ENCODE measurements at places on chromosomes 2 and 18. TPM values are rescaled to one million over a fixed set of nuclear protein-coding genes. Genes with fewer than 3 reads are reported as not detected.

The CROCC2 gene
- total RNA-seq = 0.05 TPM

DNA sequence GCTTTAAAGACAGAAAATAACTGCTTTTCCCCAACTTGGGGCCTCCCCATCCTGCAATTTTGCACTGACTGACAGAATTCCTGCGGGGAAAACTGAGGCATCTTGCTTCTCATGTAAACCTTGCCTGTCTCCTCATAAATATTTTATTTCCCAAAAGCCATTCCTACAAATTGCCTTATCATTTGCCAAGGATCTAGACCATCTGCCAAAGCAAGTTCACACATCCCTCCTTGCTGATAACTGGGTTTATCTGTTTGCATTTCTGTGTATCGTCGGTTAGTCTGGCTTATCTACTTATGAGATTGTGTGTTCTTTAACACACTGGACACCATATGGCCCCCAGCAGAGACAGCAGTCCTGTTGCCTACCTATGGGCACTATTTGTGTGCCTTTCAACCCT lies 3.0 kb upstream of the CNGA3 start:
- no peaks in the 10 kb centered on the region for H3K4me1 ChIP-seq
- no peak overlapping the region for H3K4me3 ChIP-seq
- peaks cover 35% of the 10 kb centered on the region for H3K27me3 ChIP-seq
- H3K27ac ChIP-seq = no peak overlapping the region
- H3K36me3 ChIP-seq = no peaks in the 10 kb centered on the region

GRCh38 chr18:78376046-78376445 lies 603.6 kb upstream of the SALL3 start:
- H3K4me3 ChIP-seq = no peak overlapping the region
- no peak overlapping the region for H3K27ac ChIP-seq
- DNase-seq = no peak
- no peaks in the 10 kb centered on the region for H3K4me1 ChIP-seq

DNA sequence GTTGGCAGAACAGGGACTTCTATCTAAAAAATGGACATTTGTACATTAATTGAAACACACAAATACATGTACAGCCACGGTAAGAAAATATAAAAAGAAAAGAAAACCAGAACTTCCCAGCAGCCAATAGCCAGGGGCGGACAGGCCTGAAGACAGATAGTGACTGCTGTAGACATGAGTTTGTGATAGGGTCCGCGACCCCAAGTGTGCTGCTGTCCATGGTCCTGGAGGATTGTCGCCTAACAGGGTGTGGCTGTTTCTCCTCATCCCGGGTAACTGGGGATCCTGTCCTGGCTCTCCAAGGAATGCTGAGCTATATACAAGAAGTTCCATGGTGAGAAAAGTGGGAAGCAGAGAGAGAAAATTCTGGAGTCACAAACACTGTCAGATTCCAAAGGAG lies 266.5 kb upstream of the SALL3 start:
- no peaks in the 10 kb centered on the region for H3K4me1 ChIP-seq
- no peak for DNase-seq
- H3K27ac ChIP-seq = no peak overlapping the region
- H3K27me3 ChIP-seq = no peaks in the 10 kb centered on the region
- no peaks in the 10 kb centered on the region for H3K36me3 ChIP-seq

- no peak for DNase-seq
- no peaks in the 10 kb centered on the region for H3K27me3 ChIP-seq
- H3K4me1 ChIP-seq = no peaks in the 10 kb centered on the region
- no peak overlapping the region for H3K4me3 ChIP-seq
- no peak overlapping the region for H3K27ac ChIP-seq
- H3K36me3 ChIP-seq = no peaks in the 10 kb centered on the region
Observed at GRCh38 chr2:150586858-150587257, 99.4 kb upstream of the RND3 start.

DNA sequence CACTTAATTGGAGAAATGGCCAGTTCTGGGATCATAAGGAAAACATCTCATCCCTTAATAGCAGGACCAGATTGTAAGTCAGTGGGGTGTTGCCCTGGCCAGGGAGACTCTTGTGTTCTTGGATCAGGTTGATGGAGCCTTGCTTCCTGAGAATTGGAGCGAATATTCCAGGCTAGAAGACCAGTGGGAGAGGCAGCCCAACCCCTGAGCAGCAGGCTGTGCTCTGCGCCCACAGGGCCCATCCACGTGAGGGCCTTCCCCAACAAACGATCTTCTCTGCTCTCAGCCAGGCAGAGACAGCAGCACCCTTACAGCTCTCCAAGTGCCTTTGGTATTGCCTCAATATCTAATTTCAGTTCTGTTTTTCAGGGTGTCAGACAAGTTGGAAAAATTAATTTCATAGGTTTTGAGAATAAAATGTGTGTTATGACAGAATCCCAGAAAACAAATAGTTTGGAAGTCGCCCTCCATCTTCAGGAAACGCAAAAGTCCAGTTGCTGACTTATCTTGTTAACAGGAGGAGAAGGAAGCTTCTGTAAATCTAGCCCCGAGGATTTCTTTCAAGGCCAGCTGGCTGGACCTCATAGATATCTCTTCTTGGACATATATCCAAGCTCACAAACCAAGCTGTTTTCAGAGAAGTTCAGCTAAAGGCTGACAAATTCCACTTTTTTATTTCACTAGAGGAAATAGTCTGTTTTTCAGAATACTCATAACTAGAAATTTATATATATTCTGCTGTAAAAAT lies 105.5 kb downstream of the COPS8 start:
- no peak overlapping the region for H3K27ac ChIP-seq
- no peaks in the 10 kb centered on the region for H3K27me3 ChIP-seq
- DNase-seq = no peak
- H3K4me1 ChIP-seq = no peaks in the 10 kb centered on the region

DNA sequence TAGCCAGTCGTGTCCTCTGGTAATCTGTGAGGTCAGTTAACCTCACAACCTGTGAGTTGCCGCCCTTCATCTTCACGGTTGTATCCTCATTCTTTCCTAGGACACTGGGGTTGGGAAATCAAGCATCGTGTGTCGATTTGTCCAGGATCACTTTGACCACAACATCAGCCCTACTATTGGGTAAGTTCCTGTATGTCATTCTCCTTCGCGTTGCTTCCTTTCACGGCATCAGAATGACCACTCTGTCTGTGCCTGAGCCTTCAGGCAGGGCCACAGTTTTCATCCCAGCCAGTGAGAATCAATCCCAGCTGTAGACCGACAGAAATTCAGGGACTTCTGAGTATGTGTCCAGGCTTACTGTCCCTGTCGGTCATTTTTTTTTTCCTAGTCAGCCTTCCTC lies 67.1 kb downstream of the RAB31 start:
- no peak for DNase-seq
- no peak overlapping the region for H3K4me3 ChIP-seq
- no peak overlapping the region for H3K27ac ChIP-seq

GRCh38 chr2:233817361-233817911 lies 36.9 kb downstream of the HJURP start:
- no peaks in the 10 kb centered on the region for H3K27me3 ChIP-seq
- no peak for DNase-seq
- H3K4me3 ChIP-seq = no peak overlapping the region
- no peaks in the 10 kb centered on the region for H3K4me1 ChIP-seq
- no peak overlapping the region for H3K27ac ChIP-seq

Measured in colonic mucosa (tissue), 4 donors.